Lower leg skin (tissue), 4 donors: ENCODE measurements at places on chromosomes 7 and 10. TPM values are rescaled to one million over a fixed set of nuclear protein-coding genes. Genes with fewer than 3 reads are reported as not detected.
A peak's percentile ranks its signal among the peaks of the same experiment; 100 is the strongest.

CLRN3 gene
- total RNA-seq = not detected

DRGX gene
- not detected for total RNA-seq

PEX1 gene
- total RNA-seq = 16.2 TPM

DGKB gene
- 0.58 TPM for total RNA-seq

ACTL6B gene
- total RNA-seq = not detected

CFAP70 gene
- total RNA-seq = 7.0 TPM

RAPGEF5 gene
- 25.2 TPM for total RNA-seq

DNA sequence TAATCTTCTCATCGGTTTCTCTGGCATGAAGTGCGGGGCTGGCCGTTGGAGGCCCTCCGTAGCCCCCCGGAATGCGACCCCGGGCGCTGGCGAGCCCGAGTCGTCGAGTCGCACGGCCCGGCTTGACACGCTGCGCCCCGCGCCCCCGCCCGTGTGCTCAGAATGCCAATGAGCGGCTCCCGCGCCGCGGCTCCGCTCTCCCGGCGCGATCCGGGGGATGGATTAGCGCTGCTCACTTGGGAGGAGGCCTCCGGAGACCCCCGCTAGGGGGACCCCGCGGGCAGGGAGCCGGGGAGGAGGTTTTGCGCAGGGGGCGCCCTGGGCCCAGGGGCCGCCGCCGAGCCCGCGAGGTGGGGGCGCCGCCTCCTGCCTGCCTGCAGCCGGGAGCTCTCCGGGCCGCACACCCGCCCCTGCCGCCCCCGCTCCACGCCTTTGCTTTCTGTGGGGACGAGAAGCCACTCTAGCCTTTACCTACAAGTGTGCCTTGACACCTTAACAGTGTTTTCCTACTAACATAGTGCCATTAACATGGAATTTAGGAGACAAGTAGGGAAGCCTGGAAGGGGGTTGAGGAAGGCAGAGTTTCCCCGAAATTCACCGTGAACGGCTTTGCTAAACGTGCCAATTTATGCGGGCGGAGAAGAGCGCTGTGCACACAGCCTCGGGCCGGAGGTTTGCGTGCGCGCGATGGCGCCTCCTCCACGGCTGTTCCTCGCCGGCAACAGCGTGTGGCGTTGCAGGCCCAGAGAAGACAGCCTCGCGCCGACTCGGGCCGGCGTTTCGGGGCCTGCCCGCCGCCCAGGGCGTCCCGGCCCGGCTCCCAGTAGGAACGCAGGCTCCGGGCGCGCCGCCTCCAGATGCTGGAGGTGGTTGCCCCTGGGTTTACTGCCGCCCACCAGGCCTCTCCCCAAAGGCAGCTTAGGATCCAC lies 7.1 kb downstream of the SHH start:
- DNase-seq = no peak

DNA sequence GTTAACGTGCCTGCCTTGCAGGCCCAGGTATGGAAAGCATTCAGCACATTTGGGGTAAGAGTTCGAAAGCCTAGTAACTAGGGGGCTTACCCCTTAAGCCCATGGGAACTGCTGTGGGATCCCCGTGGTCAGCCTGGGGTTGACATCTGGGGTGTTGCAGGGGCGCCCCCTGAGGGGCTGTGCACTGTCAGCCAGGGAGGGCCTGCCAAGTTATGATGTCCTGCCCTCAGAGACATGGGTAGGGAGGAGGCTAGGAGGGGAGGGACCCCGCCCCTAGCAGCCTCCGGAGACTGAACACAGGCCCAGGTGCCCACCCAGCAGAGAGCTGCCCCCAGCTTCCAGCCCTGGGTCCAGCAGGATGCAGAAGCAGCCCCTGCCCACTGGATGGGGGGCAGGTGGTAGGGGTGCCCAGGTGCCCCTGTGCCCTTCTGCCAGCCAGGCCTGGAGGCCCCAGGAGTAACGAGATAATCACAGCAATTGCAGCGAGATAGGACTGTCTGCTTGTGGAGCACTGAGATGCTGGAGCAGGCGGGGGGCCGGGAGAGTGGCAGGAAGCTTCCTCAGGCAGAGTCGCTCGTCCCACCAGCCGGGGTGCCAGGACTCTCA lies 153.3 kb downstream of the UBE2H start:
- DNase-seq = no peak

DNA sequence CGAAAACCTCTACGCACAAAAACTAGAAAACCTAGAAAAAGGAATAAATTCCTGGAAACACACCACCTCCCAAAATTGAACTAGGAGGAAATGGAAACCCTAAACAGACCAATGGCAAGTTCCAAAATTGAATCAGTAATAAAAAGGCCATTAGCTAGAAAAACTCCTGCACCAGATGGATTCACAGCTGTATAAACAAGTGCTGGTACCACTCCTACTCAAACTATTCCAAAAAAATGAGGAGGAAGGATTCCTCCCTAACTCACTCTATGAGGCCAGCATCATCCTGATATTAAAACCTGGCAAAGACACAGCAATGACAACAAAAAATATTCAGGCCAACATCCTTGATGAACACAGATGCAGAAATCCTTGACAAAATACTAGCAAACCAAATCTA lies 228.2 kb downstream of the CHRM2 start:
- DNase-seq = no peak

DNA sequence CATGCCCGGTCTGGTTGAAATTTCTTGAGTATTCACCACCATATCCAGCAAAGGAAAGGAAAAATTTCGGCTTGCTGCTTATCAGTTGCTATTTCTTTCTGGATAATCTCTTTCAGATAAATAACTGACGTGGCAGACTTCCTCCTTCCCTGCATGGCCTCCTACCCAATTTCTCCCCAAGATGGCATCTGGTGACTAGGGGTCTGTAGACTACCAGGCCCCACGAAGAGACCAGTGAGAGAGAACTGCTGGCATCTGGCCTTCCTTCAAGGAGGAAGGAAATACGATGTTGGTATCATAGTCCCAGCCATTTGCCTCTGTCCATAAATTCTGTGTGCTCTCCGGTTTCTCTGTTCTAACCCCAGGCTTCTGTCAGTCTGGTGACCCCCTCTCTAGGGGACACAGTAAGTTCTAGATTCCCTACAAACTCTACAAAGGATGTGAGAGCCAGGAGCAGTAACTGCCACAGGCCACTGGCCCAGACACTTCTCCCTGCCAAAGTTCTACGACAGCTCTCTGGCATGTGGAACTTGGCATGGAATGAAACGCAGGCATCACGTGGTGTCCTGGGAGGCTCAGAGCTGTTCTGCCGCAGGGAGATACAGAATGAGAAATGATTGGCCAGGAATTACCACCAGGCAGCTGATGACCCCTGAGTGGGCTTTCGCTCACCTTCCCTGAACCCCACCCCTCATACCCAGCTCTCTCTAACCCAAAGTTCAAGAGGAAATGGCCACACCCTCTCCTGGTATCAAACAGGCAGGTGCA lies 30.0 kb upstream of the MSRB2 start:
- peak; percentile 64 for DNase-seq

DNA sequence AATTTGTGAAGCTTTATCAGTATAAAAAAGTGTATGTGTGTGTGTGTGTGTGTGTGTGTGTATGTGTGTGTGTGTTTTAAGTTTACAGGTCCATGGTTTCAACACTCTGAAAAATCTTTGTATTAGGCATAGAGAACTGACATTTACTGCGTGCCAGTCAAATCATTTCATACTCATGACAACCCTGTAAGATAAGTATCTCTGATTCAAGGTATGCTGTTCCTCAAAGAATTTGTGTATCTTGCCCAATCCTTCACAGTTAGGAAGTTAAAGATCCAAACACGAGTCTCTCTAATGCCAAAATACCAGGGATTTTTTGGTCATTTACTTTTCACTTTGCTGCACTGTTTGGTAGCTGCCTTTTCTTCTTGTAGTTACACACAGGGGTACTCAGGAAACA lies 1121.3 kb upstream of the AUTS2 start:
- DNase-seq = no peak

- no peak for DNase-seq
Measured at GRCh38 chr10:119702583-119702982, 23.3 kb upstream of the INPP5F start.

DNA sequence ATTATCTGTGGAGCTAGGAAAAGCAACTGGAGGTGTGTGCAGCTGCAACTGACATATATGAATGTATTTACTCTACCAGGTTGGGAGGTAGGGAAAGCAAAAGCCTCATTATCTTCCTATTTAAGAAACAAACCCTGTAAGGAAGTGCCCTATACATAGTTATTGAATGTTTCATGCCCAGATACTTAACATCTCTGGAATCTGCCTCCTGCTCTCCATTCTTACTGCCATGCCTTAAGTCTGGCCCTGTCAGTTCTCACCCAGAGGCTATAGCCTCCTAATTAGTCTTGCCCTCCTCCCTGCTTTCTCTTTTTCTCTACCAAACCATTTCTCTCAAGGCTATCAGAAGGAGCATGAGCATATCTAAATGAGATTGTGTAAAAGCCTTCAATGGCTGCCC lies 542.6 kb upstream of the LRRN3 start:
- DNase-seq = no peak

DNA sequence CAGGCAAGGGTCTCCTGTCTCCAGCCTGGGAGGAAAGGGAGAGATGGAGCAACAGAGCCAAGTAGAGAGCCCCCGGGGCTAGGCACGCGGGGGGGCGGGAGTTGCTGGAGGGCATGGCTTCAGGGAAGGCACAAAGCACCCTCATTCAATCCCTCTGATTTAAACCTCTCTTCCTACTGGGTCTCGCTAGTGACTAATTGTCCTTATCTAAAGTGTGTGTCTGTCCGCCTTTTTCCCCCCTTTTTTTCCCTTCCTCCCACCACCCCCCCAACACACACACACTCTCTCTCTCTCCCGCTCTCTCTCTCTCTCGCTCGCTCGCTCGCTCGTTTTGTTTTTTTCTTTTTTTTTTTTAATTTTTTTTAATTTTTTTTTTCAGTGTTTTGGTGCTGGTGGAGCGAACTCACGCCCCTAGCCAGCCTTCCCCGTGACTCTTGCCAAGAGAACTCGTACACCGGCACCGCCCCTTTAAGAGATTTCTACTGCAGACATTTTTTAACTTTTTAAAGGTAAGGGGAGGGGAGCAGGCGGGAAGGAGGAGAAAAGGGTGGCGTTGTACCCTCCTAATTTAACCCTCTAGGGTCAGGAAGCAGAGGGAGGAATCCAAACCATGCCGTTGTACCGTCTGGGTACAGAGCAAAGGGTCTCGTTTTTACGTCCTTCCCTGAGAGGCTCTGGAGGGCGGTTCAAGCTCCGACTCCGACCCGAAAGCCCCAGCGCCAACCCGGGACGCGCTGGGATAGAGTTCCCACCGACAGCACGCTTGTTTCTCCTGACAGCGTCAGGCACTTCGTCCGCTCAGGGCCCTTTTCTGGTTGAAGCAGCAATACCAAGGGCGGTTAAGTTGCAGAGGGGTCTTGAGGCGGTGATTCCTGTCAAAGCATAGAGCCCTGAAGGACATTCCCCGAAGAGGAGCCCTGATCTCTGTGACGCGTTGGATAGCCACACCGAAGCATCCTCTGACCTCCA lies at the start of gene HPSE2:
HPSE2 (minus strand) TSS at position 195 of the 969 bp plus-strand sequence.
- no peak for DNase-seq

DNA sequence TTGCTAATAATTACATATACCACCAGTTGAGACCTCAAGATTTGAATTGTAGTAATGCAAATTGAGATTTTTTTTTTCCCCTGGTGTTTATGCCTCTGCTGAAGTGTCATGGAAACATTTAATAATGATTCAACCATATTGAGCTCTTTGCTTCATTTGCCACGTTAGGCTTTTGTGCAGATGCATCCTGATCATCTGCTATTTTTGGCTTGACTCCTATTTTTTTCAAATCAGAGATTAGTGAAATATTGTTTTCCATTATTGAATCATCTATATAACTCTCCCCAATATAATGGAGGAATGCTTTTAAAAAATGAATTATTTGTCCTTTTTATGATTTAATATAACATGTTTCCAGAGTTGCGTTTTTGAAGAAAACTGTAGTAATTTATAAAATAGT lies 115.1 kb downstream of the SRI start:
- no peak for DNase-seq

- DNase-seq = no peak
Measured at GRCh38 chr10:128429835-128430513, 303.8 kb upstream of the MKI67 start.

- no peak for DNase-seq
Measured at GRCh38 chr10:15487376-15487775, 116.3 kb upstream of the FAM171A1 start.

- DNase-seq = no peak
Measured at GRCh38 chr7:130650611-130651120, 17.9 kb downstream of the COPG2 start.

DNA sequence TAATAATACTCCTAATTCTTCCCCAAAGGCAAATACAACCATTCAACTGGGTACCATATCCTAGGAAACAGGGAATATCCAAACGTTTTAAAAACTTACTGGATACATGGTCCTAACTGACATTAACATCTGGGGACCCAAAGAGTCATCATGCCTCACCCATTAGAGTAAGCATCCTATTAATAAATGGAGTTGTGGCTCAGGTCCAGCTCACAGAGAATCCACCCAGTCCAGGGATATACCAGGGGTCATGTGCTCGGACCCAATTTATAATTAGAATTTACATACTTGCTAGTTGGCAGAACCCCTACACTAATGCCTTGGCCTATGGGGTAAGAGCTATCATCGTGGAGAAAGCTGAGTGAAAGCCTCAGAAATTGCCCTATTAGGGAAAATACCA lies 670.0 kb downstream of the XPNPEP1 start:
- no peak for DNase-seq

GRCh38 chr10:131700506-131700905 lies 200.3 kb upstream of the PPP2R2D start:
- no peak for DNase-seq

- DNase-seq = no peak
Measured at GRCh38 chr10:49359349-49360270, 36.3 kb downstream of the DRGX start.

DNA sequence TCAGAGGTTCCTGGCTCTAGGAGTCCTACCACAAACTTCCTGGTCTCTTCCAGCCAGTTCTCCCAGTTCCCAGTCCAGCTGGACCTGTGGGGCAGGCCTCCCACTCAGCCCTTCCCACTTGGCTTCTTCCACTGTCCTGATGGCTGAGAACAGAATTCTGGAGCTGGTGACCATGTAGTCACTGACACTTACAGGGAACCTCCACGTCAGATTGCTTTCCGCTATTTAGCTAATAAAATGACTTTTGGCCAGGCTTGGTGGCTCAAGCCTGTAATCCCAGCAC lies 63.5 kb upstream of the ZRANB1 start:
- DNase-seq = peak; percentile 74

DNA sequence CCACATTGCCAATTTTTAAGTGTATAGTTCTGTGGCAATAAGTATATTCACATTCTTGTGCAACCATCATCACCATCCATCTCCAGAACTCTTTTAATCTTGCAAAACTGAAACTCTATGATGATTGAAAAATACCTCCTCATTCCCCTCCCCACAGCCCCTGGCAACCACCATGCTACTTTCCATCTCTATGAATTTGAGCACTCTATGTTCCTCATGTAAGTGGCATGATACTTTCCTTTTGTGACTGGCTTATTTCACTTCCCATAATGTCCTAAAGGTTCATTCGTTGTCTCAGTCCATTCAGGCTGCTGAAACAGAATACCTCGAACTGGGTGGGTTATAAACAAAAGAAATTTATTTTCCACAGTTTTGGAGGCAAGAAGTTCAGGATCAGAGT lies 23.4 kb upstream of the EGR2 start:
- DNase-seq = no peak

GRCh38 chr10:110650265-110650668 lies 6.1 kb downstream of the RBM20 start:
- DNase-seq = no peak
